NCI-H2029 treated with DMSO at 0.1 percent for 48 hours (cell line): ENCODE measurements at places on chromosomes 1 and 21.

DNA sequence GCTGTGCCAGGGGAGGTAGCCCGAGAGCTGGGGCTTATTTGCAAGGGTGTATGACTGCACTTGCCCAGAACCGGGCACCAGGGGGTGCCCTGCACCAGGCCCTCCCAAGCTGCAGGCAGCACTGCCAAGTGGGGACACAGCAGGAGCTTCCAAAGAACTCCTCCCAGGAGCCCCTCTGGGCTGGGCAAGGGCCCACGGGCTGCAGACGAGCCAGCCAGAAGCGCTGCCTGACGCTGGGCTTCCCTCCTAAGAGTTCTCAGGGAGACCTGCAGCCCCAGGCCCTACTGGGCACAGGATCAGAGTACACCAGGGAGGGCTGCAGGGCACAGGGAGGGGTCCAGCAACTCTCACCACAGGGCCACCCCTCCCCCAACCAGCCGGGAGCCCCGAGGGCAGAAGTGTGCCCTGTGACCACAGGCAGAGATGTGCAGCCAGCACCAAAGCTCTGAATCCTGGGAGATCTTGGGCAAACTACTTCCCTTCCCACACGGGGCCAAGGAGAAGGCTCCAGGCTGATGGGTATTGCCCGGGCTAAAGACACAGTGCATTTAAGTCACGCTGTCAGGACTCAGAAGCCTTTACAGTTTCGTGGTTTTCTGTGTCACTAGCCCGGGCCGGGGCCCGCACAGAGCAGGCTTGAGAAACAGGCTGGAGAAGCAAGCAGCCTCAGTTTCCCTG, 63.4 kb downstream of the KCNAB2 start:
- DNase-seq, result no peak

DNA sequence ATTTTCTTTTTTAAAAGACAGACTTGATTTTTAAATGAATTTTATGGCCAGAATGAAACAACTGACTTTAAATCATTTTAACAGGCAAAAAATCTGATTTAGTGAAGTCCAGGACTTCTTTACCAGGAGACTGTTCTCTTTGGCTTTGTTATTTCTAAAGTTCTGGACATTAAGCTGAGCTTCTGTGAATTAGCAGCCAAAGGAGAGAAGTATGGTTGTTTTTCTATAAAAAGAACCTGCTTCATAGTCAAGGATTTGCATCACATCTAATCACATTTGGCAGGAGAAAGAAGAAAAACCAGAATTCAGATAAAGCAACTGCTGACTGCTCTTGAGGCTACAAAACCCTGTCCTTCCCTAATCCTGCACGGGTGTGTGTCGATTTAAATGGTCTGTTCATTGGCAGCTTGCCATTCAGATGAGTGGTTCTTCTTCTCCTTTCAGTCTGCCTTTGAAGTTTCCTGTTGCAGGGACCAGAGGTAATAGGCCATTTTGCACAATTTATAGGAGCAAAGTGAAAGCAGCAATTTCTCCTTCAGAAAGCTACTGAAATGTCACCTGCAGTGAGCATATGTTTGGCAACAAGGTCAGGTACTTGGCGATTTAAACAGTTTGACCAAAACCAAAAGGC, 215.4 kb downstream of the OLFM3 start:
- peak; percentile 43 for DNase-seq

DNA sequence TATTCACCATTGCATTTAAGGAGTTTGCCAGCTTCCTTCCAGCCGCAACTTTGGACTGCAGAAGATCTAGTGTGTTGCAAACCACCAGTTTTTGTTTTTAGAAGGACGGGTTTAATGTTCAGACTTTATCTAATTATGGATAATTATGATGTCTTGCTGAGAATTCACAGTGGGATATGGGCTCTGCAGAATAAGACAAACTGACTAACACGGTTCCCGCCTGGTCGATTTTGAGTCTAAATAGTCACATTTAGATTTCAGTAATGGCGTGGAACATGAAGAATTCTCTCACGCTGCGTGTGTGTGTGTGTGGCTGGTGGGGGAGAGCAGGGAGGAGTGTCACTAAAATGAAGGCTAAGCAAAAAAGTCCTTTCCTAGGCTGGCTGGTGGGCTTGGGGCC, 48.5 kb upstream of the DMRTB1 start:
- DNase-seq, result no peak

DNA sequence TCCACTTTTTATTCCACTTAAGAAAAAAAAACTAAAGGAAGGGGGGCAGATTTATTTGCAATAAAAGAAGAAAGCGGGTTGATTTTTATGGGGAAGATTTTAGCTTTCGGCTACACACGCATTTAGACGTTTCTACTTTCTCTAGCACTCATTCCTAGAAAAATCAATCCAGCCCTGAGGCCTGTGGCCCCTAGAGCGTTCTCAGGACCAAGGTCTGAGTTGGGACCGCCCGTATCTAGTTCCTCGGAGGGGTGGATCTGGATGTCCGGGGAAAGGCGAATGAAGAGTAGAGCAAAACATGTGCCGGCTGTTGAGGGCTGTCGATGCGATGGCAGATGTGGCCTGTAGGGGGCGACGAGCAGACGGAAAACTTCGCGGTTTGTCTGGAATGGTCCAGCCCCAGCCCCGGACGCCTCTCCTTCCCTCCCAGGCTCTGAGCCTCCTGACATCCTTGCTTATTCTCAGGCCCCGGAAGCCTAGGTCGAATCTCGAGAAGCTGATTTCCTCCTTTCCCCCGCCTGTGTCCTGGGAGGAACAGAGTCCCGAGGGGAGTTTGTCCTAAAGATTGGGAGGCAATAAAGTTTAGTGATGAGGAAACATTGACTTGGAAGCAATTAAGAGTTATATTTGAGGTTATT, 5.2 kb downstream of the FOXD3 start:
- peak; percentile 41 for DNase-seq

DNA sequence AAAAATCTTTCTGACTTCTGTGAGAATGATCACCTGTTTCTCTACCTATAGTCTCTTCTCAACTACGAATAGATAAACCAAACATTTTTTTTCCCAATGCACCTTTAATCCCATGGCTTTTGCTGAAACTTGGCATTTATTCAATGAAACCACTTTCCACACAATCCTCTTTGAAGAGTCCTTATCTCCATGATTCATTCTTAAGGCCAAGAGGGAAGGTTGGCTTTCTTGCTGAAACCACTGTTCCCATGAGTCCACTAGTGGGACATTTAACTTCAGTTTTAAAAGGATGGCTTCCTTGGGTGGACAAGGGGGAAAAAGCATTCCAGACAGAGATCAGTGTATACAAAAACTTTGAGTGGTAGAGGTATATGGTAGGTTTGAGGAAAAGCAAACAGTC, 73.6 kb downstream of the CRB1 start:
- no peak for DNase-seq

- DNase-seq, result no peak
Observed at GRCh38 chr1:1419363-1419812, 1.7 kb downstream of the ANKRD65 start.

DNA sequence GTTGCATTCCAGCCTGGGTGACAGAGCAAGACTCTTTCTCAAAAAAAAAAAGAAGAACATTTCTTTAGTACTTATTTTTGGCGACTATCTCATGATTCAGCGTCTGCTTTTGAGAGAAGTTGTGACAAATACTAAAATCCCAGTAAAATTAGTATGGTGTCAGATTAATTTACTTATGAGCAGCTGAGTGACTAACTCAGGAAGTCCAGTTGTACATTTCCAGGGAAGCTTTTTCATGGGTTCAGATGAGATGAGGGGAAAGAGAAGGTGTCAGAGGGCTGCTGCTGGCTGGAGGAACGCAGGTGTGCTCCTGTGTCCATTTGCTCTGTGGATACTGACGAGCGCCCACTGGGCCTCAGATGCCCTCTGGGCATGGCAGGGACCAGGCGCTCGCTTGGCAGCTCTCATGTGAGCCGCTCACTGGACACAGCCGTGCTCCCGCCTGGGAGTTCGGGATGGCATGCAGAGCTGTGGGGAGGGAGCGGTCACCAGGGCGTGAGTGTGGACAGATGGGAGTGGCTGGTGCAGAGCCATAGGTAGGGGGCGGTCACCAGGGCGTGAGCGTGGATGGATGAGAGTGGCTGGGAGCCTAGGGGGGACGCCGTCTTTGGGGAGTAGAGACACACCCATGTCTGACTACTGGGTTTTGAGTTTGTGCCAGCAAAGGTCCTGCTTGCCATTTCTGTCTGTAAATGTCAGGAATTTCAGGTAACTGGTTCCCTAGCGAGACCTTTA, 55.0 kb downstream of the ADARB1 start:
- no peak for DNase-seq

DNA sequence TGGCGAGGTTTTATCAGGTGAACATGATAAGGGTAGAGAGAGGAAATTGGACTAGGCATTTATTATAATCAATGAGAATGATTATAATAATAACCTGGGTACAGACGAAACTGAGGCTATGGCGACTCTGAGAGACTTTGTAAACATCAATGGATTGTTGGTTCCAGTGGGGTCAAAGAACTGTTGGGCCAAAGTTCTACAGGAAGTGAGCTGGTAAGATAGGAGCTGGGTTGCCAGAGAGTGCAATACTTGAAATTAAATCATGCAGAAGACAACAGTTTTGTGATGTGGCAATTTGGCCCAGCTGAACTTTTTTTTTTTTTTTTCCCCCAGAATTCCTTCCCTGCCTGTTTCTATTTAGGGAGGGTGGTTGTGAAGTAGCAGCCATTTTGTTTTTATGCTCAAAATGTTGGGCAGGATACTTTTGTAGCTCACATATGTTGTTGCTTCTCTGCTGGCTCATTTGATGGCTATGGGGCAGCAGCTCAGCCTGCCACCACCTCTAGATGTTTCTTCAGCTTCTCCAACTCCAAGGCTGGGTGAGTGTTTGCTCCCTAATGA, 286.5 kb upstream of the B3GALT2 start:
- no peak for DNase-seq

- no peak for DNase-seq
Observed at GRCh38 chr1:12200208-12200607, 29.6 kb upstream of the VPS13D start.

- no peak for DNase-seq
Observed at GRCh38 chr1:75548721-75549480, 62.0 kb downstream of the SLC44A5 start.

- no peak for DNase-seq
Observed at GRCh38 chr1:228852024-228852423, 116.7 kb downstream of the RHOU start.

DNA sequence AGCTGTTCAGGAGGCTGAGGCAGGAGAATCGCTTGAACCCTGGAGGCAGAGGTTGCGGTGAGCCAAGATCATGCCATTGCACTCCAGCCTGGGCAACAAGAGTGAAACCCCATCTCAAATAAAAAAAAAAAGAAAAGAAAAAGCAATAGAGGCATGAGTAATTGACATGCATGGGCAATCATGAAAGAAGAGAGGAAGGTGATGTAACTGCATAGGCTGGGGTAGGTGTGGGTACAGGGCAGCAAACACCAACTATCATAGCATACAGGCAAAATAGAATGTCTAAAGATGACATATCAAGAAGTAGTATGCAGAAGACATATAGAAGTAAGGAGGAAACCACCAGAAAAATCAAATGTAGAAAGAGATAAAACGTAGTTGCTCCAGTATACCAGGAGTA, 19.0 kb upstream of the MGST3 start:
- no peak for DNase-seq

GRCh38 chr1:202192770-202193613, 607 bp upstream of the LGR6 start:
- DNase-seq, result no peak

DNA sequence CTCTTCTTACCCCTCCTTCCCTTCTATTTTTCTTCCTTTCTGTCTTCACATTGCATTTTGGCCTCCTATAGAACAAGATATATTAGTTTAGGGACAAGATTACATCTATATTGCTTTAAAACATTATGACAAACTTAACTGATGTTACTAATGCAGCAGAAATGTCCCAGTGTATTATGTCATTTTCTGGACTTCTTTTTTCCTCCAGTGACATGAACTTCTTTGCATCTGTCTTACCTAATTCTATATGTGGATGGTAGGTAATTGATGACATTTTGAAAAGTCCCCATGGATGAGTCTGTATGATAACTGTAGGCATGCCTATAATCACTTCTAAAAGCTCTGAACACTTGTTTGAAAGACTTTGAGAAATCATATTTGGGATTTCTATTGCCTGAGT, 89.5 kb downstream of the FNBP1L start:
- DNase-seq, result no peak

DNA sequence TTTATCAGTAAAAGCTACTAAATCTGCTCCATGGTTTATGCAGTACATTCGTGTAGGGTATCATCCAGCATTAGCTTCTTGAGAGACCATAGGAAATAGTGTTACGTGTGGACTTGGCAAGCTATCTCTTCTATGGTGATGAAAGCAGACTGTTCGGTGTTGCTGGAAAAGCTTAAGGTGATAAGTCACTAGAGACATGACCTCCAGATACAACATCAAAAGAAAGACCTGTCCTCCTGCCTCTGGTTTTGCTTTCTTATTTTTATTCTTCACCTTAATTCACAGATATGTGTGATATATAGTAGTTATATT, 53.5 kb upstream of the S1PR1 start:
- no peak for DNase-seq

- DNase-seq, result no peak
Observed at GRCh38 chr1:207245124-207245523, 76.4 kb upstream of the CD55 start.

GRCh38 chr1:33687000-33687399, 176.9 kb upstream of the HMGB4 start:
- DNase-seq, result no peak

DNA sequence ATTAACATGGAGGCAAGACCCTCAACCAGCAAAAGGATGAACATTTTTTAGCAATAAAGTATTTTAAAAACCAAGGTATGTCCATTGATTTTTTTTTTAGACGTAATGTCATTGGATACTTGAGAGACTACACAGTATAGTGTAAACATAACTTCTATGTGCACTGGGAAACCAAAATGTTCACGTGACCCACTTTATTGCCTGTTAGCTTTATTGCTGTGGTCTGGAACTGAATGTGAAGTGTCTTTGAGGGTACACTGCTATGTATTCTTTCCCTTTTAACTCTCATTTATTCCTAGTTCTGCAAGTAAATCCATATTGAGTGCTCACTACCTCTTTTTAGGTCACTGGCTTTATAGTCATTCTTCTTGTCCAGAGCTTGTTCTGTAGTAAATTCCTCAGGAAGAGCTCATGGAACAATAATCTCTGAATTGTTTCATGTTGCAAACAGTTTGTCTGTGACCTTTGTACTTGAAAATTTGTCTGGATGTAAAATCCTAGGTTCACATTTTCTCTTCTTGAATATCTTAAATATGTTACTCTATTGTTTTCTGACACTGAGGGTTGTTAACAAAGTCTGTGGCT, 20.6 kb downstream of the ABCD3 start:
- peak; percentile 91 for DNase-seq

DNA sequence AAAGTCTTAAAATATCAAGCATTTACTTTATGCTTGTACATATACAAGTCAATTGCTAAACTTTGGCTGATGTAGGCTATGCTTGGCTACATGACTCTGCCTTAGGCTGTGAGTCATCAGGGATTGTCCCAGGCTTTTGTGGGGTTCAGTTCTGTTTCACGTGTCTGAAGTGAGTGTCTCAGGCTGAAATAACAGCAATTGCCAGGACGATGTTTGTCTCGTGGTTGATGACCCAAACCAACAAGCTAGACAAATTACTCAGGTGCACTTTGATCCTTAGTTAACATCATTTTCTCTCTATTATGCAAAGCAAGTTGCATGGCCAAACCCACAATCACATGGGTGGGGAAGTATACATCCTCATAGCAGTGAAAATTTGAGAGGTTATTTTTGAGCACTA, 410.1 kb downstream of the BRINP3 start:
- no peak for DNase-seq

GRCh38 chr1:241352401-241352800, 4.6 kb downstream of the RGS7 start:
- peak; percentile 42 for DNase-seq

- no peak for DNase-seq
Observed at GRCh38 chr21:45570071-45570470, 27.8 kb upstream of the SLC19A1 start.

- DNase-seq, result no peak
Observed at GRCh38 chr21:39796466-39796865, 51.5 kb downstream of the IGSF5 start.
